Hematopoietic multipotent progenitor cell treated with erythropoietin and hydrocortisone succinate and interleukin-3 and kit ligand, for 4 days (in vitro differentiated cells): ENCODE measurements at places on chromosomes 6 and 20.

- DNase-seq = peak; percentile 11
Measured at GRCh38 chr6:78513856-78514255, 353.5 kb upstream of the IRAK1BP1 start.

- DNase-seq = peak; percentile 26
Measured at GRCh38 chr6:78308025-78308424, 559.3 kb upstream of the IRAK1BP1 start.

DNA sequence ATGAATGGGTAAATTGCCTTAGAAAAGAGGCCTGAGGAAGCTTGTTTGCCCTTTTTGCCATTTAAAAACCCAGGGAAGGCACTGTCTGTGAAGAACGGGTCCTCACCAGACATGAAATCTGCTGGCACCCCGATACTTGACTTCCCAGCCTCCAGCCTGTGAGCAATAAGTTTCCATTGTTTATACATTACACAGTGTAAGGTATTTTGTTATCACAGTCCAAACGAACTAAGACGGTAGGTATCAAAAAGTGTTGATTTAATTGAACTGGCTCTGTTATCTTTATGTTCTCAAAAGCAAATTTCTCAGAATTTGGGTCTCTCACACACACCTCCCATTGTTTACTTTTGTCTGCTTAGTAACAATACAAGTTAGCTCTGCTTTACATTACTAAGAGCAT is 181.1 kb upstream of the MARCKS start:
- no peak for DNase-seq

GRCh38 chr20:48478370-48478769 is 349.4 kb downstream of the PREX1 start:
- DNase-seq = no peak
